ENCODE measurements at places on chromosomes 3 and 15.
A peak's percentile ranks its signal among the peaks of the same experiment; 100 is the strongest.

- no peak for DNase-seq
These were observed 50.5 kb downstream of the TRPM7 start for GRCh38 chr15:50636146-50636545.

GRCh38 chr3:150739877-150740645 is 22.9 kb downstream of the SIAH2 start:
- DNase-seq = no peak

DNA sequence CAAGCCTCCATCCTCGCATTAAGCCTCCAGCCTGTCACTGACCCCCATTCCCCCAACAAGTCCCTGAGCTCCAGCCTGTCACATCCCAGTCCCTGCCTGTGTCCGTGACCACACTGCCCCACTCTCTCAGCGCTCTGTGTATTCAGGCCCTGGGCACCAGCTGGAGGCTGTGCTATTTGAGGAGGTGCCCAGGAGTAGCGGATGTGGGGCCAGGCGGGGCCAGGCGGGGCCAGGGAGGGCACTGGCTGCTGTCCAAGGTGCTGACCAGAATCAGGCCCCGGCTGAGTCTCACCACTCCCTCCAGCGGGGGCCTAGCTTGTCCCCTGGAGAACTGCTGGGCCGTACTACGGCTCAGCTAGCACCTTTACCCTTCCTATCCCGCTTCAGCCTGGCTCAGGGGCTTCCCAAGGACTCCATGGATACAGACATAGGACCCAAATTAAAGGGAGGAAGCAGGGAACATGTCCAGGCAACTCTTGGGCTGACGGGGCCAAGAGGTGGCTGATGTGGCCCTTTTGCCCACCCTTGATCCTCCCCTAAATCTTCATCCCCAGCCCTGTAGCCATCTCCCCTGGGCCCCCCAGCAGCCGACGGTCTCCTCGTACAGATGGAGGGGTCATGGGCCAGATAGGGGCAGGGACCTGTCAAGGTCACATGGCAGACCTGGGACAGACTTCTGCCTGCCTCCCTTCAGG is 1.1 kb downstream of the HHATL start:
- DNase-seq = no peak

GRCh38 chr3:73056014-73056844 is 5.2 kb upstream of the EBLN2 start:
- peak; percentile 66 for DNase-seq

DNA sequence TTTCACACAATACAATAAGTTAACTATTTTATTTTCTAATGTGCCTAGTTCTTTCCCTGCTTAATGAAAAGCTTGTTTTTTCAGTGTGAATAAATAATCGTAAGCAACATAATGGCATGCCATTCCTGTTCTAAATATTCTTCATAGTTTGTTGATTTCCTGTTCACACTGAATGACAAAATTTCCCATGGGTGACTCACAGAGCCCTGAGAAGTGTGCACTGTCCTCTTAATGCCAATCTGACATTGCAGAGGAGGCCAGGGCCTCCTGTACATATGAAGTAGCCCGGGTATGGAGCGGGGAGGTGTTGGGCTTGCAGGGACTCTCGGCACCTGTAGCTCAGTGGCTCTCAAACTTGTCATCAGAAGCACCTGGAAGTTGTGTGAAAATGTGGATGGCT is 24.3 kb downstream of the CCR3 start:
- no peak for DNase-seq

- no peak for DNase-seq
These were observed 12.2 kb downstream of the CGNL1 start for GRCh38 chr15:57388464-57388863.

DNA sequence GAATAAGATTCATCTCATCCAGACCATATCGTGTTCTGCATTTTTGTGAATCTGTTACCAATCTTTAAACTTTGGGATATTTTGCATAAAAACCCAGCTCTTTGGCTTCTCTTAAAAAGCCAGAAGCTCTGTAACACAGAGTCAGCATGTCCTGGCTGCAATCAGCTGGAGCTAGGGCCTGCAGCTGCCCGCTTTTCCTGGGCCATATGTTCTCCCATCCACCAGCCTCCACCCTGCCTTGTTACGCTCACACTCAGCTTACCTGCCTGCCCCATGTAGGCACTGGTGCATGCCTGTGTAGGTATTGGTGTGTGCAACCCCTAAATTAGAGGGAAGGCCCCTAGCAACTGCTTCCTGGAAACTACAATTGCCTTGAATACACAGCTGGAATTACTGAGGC is 48.2 kb downstream of the CRYGS start:
- no peak for DNase-seq

- DNase-seq = no peak
These were observed 18.3 kb downstream of the UBAP1L start for GRCh38 chr15:65096481-65097385.

DNA sequence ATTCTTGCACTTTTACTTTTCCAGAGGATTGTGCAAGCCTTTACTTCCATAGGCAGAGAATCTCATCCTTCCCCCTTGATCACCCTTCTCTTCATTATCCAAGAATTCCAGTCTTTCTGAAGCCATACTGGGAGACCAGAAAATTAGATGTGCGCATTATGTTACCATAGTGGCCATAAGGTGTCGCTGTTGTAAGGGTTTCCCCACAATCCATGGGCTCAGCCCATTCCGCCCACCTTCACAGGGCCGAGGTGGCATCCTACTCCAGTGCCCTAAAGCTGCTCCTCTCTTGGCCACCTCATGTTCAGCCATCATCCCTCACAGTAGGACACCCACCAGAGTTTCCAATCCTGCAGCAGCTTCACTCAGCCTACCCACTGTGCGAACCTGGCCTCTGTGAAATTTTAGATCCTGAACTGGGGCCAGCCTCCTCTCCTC is 35.0 kb downstream of the CTSH start:
- DNase-seq = no peak

DNA sequence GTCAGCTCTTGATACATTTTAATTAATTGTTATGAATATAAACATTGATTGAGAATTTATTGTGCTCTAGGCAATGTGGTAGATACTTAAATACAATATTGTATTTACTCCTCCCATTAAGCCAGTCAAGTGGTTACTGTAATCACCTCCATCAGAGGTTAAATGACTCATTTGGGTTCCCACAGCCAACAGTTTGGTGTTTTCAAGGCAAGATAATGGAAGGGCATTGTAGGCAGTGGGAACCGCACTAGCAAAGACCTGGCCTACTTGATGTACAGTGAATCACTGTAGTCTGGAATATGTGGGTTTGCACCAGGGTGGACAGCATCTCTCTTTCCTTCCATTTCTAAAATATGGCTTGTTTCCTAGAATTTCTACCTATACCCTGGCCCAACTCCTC is 127.4 kb downstream of the EDEM1 start:
- no peak for DNase-seq

DNA sequence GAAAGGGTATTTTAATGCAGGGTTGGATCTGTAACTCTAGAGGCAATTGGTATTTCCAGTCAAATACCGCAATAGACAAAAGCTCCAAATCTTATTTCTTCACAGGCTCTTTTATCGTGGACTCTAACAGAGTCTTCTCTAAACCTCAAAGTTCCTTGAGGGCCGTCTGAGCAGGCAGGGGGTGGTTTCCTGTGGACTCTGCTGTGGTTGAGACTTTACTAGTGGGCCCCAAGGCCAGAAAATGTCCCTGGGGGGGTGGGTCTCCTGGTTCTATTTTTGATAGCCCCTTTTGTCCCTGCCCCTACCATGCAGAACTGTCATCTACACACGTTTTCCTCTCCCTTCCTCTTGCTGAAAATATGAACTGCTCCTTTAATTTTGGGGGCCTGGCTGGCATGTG is 80.1 kb downstream of the ASB7 start:
- DNase-seq = no peak

Data from fibroblast of the conjunctiva (primary cell).